ENCODE measurements at places on chromosomes 2 and 18.
A peak's percentile ranks its signal among the peaks of the same experiment; 100 is the strongest.

GRCh38 chr2:102103992-102104871, 38.3 kb upstream of the IL1R1 start:
- peak; percentile 45 for DNase-seq

DNA sequence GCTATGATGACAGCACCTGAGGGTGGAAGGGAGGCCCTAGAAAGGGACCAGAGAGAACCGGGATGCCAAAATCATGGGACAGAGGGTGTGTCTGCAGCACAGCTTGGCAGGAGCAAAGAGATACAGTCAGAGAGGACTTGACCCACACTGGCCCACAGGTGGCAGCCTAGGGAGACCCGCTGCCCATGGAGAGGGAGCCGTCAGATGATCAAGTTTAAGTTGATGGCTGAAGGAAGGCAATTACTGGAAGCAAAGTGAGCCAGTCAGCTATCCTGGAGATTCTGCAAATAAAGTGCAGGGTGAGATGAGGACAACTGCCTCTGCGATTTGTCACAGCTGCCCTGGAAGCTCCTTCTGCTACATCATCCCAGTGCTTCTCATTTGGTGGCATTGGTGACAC, 74.0 kb downstream of the CMPK2 start:
- no peak for DNase-seq

DNA sequence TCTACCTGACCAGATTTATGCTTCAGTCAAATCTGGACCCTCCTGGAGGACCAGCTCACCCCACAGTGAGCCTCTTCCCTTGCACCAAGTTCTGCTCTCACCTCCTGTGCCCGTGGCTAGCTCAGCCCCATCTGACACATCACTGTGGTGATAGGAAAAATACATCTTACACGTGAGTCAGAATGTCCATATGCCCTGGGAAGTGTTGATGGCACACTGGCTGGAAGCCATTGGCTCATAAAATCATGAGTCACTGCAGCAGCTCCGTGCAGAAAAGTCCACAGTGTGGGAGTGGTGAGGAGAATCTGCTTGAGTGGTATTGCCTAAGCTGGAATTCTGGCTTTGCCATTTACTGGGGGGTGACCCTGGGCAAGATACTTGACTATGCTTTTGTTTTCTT, 42.6 kb upstream of the RAPGEF4 start:
- DNase-seq: no peak

DNA sequence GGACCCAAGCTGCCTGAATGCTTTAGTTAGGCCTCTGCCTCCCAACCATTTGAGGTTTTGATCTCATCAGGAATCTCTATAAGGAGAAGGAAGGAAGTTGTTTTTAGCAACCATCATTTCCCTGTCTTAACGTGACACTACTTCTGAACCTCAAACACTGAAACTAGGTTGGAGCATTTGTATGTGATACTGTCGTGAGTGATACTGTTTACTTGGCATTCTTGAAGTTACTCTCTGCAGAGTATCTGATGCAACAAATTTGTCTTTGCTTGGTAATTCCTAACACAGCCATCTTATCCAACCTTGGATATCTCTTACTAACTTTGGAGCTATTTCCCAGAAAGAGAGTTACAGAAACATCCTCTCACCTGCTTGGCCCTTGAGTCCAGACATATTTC, 22.1 kb downstream of the TTLL4 start:
- no peak for DNase-seq

- DNase-seq: no peak
Observed at GRCh38 chr2:149924028-149924427, 336.5 kb upstream of the MMADHC start.

DNA sequence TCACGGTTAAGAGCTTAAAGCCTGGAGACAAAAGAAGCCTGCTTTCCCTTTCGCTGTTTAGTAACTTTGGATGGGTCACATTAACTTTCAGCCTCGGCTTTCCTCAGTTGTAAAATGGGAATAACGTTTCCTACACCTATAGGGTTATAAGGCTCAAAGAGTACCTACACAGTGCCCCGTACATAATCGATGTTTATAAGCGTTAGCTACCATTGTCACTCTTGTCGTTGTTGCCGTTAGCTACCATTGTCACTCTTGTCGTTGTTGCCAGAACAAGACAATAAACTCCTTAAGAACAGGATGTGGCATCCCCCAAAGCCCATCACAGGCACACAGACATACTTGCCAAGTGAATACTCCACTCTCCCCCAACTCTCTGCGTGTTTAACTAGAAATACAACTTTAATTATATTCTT, 901 bp upstream of the MFSD6 start:
- no peak for DNase-seq

- DNase-seq: no peak
Observed at GRCh38 chr2:48146552-48146951, 240.3 kb upstream of the FBXO11 start.

DNA sequence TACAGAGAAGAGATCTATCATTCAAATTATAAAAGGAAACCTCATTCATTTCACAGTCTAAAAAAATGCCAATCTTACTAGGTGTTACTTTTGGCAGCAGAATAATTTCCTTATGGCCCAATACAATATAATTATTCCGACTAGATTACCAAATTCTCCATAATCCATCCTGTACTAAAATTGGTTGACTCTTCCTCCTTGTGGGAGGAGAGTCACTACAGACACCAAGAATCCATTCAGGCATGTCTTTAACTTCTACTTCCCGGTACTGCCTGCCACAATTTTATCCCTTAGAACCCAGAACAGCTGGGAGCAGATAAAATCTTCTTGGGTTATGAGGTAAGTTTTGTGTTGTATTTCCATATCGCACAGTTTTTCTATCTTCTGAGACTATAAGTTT, 9.9 kb downstream of the FARSB start:
- no peak for DNase-seq

GRCh38 chr18:46518438-46518837, 138.6 kb downstream of the LOXHD1 start:
- no peak for DNase-seq

GRCh38 chr18:13227910-13228309, 9.3 kb downstream of the LDLRAD4 start:
- no peak for DNase-seq

Data from CD4-positive, alpha-beta T cell treated with Interleukin-15 for 4 hours (primary cell).